ENCODE measurements at places on chromosomes 4 and X.

- no peak for DNase-seq
Measured at GRCh38 chr4:72442715-72443114, 126.3 kb downstream of the ADAMTS3 start.

DNA sequence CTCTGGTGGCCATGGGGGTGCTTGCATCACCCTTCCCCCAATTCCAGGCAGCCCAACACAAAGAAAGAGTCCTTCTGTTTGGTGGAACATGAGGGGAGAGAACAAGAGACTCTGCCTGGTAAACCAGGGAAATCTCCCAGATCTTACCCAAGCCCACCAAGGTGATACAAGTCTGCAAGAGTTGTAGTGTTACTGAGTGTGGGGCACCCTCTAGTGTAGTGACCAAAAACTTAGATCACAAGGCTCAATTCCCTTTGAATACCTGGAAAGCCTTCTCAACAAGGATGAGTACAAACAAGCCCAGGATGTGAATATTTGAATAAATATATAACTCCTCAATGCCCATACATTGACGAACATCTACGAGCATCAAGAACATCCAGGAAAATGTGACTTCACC is 64.7 kb downstream of the IL13RA2 start:
- DNase-seq, result no peak

- no peak for DNase-seq
Measured at GRCh38 chr4:111985426-111985825, 159.8 kb upstream of the FAM241A start.

DNA sequence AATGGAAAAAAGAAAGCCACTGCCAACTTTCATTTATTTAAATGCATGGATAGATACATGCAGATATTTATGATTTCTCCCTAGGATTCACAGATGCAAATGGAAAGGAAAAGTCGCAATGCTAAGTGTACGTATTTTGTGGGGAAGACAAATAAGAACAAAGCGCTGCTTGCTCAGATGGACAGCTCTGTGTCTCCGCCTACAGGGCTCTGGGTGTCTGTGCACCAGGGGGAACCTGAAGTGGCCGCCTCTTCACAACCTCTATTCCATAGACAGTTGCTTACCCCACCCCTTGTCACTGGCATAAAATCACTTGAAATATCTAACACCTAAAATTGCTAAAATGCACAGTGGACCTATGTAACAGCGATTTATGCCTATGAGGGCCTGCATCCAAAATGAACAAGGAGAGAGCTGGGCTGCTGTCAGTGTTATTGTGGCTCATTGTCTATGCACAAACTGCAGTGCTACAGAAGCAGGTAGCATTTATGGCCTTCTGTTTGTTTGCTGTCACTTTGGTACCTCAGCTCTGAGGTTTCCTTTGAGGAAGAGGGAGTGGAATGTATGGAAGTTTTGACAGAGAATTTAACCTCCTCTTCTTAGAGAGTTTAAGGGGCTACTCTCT is 58.6 kb upstream of the PAGE1 start:
- peak; percentile 59 for DNase-seq

DNA sequence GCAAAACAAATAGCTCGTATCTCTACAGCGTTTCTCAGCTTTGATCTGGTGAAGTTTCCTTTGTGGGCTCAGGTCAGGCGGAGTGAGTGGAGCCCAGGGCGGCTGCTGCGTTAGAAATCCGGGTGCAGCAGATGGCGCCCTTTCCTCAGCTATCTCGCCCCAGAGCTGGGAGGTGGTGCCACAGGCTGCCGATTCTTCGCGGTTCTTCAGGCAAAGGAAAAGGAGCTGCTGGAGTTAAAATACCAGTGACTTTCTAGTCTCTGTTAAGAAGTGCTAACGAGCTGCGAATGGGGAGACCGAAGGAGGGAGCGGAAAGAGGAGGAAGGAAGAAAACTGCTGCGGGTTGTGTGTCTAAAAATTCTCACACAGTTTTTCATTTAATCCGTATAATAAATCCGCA is 114.6 kb downstream of the CPE start:
- DNase-seq, result peak; percentile 53

DNA sequence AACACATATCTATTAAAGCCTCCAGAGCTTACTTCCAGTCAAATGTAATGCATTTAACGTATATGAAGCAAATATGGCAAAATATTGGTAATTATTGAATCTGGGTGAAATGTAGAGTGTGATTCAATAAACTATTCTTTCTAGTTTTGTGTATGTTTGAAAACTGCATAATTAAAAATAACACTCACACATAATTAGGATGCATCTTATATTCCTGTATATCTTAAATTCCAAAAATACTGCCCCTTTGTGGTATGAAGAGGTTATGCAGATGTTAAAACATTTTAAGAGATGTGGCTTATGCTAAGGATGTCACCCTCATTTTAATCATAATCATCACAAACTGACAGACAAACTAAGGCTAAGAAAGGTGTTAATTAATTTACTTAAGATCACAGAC is 182.9 kb downstream of the COX18 start:
- no peak for DNase-seq
